ENCODE measurements at places on chromosomes 13 and 19.

GRCh38 chr13:38399535-38399934 lies 49.9 kb downstream of the UFM1 start:
- H3K4me1 ChIP-seq, result peaks cover 6% of the 10 kb centered on the region
- no peak for DNase-seq
- no peak overlapping the region for H3K4me3 ChIP-seq
- H3K27ac ChIP-seq, result no peak overlapping the region
- H3K36me3 ChIP-seq, result no peaks in the 10 kb centered on the region
- no peaks in the 10 kb centered on the region for H3K27me3 ChIP-seq

DNA sequence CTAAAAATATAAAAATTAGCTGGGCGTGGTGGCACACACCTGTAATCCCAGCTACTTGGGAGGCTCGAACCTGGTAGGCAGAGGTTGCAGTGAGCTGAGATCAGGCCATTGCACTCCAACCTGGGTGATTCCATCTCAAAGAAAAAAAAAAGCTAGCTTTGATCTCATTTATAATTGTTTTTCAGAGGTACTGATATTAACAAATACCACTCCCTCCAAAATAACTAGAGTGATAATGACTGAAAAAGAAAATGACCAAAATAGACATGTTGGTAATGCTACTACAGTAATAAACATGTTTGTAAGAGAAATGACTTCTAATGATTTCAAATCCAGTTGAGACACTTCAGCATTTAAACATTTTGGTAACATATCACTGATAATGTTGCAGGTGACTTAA lies 13.0 kb downstream of the PDCD5 start:
- no peaks in the 10 kb centered on the region for H3K27me3 ChIP-seq
- H3K4me3 ChIP-seq, result no peak overlapping the region
- no peaks in the 10 kb centered on the region for H3K36me3 ChIP-seq
- DNase-seq, result no peak

- peak overlapping the region; percentile 70 for H3K27ac ChIP-seq
- H3K4me3 ChIP-seq, result no peak overlapping the region
- H3K36me3 ChIP-seq, result no peaks in the 10 kb centered on the region
- no peaks in the 10 kb centered on the region for H3K27me3 ChIP-seq
Observed at GRCh38 chr19:53549340-53549739, 11.4 kb downstream of the ZNF331 start.

DNA sequence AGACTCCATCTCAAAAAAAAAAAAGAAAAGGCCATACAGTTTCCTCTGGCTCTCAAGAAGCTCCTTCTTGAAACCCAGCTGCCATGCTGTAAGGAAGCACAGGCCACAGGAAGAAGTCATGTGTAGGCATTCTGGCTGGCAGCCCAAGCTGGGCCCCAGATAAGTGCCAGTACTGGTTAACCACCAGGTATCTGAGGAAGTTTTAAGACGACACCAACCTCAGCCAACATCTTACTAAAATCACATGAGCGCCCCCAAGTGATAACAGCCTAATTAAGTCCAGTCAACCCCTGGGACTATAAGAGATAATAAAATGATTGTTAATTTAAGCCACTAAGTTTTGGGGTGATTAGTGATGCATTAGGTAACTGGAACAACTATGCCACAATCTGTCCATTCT lies 27.4 kb upstream of the AKT2 start:
- no peaks in the 10 kb centered on the region for H3K27me3 ChIP-seq
- no peaks in the 10 kb centered on the region for H3K36me3 ChIP-seq
- no peak overlapping the region for H3K27ac ChIP-seq
- no peak for DNase-seq

GRCh38 chr19:46654621-46655152 lies 6.3 kb downstream of the DACT3 start:
- H3K27ac ChIP-seq, result peak overlapping the region; percentile 48

GRCh38 chr19:30543243-30543945 lies 171.2 kb downstream of the ZNF536 start:
- H3K27me3 ChIP-seq, result no peaks in the 10 kb centered on the region
- no peaks in the 10 kb centered on the region for H3K4me1 ChIP-seq
- no peaks in the 10 kb centered on the region for H3K36me3 ChIP-seq
- H3K4me3 ChIP-seq, result no peak overlapping the region
- no peak for DNase-seq
- no peak overlapping the region for H3K27ac ChIP-seq

DNA sequence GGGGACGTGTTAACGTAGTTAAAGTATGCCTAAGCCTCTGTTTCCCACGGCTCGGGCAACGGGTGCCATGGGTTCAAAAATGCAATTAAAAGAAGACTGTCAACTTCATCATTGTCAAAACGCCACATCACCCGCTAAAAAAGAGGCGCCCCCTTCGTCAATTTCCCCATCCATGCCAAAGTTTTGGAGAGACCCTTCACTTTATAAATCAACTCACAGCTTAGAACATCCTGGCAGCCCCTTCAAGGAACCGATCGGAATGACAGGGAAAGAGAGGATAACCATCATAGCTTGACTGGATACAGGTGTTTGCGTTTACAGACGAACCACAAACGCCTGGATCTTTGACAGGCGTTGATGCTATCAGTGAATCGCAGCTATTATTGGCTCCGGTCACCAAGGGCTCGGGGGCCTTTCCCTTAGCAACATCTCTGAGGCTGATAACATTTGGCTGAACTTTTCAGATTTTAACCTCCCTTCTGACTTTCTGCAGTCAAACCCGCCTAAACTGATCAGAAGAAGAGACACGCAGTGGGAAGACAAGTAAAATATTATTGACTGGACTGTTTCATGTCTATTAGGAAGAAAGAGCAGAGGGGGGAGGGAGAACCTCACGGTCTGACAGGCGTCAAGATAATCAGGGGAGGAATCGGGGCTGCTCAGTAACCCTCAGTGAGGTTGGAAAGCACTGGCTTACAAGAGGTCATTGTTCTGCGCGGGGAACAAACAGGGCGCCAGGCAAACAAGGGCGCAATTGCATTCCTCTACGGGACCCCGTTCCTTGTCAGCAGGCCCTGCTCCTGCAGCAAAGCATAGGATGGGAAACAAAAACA lies 322.5 kb upstream of the ZNF507 start:
- no peaks in the 10 kb centered on the region for H3K36me3 ChIP-seq
- H3K27ac ChIP-seq, result no peak overlapping the region
- peaks cover 14% of the 10 kb centered on the region for H3K4me1 ChIP-seq
- no peak overlapping the region for H3K4me3 ChIP-seq

DNA sequence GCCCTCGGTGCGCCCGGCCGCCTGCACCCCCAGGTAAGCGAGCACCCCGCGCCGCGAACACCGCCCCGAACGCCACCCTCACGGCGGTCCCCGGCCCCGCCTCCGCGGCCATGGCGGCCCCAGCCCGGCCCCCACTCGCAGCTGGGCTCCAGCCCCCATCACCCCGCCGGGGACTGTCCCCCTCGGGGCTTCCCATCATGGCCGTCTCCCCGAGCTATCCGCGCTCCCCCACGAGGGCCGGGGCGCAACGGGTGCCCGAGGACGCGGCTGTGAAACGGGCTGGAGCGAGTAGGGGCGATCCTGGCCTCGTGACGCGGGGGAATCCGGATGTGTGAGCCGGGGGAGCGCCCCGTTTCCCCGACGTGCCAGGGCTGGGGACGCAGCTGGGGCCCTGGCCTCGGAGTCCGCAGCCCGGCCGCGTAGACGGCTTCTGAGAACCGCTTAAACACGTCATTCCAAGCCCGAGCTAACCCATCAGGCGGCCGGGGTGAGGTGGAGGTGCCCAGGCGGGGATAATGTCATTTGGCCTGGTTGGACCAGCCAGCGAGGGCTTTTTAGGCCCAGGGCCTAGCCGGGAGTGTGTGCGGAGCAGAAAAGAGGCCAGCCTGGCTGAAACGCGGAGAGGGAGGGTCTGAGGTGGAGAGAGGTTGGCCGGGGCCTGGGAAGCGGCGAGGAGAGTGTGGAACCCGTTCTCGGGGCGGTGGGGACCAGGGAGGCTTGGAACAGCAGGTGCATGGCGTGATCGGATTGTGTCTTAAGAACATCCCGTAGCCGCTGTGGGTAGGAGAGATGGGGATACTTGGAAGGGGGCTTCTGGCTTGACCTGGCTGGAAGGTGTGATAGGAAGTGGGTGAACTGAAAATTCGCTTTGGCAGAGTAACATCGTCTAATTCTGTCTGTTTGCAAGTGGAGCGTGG lies 550 bp downstream of the CERS4 start:
- peak; percentile 69 for DNase-seq
- H3K36me3 ChIP-seq, result no peaks in the 10 kb centered on the region
- H3K27ac ChIP-seq, result peak overlapping the region; percentile 97
- H3K4me3 ChIP-seq, result peak overlapping the region; percentile 89
- no peaks in the 10 kb centered on the region for H3K27me3 ChIP-seq

DNA sequence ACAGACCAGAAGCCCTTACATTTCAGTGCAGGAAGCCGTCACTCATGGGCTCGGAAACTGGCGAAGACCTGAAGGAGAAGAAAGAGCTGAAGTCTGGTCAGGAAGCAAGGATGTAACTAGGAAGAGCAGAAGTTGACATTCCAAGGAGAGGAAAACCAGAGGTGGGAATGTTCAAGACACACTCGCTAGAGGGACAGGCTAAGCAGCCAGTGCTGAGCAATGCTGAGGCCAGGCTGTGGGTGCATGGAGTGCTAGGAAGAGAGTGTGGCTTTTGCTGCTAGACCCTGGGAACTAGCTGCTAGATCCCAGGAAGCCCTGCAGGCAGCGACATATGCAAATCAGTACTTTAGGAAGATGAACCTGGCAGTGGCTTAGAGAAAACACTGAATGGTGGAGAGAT lies 12.1 kb upstream of the URAD start:
- no peaks in the 10 kb centered on the region for H3K4me1 ChIP-seq
- no peaks in the 10 kb centered on the region for H3K27me3 ChIP-seq
- H3K36me3 ChIP-seq, result no peaks in the 10 kb centered on the region
- DNase-seq, result no peak
- H3K4me3 ChIP-seq, result no peak overlapping the region

DNA sequence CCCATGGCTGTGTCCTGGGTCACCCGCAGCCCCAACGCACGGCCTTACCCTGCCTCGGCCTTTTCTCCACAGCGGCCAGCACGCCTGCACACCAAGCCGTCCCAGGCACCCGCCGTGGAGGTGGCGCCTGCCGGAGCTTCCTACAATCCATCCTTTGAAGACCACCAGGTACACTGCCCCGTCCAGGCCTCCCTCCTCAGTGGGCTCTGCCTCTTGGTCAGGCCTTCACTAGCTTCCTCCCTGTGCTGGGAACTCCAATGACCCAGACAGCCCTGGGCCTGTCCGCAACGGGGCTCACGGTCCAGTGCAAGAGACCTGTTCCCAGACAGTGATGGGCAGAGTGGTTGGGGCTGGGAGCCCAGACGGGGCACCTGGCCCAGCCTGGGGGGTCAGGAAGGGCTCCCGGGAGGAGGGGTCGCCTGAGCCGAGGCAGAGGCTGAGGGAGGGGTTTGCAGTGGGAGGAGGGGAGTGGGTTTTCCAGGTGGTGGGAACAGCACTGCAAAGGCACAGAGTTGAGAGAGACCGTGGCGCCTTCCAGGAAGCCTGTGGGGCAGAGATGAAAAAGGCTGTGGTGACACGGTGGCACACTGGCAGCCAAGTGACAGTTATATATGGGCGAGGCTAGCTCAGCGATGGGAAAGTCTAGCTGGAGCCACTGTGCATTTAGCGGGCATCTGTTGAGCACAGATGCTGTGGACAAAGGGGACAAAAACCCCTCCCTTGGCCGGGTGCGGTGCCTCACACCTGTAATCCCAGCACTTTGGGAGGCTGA lies 7.3 kb downstream of the NOP53 start:
- H3K27me3 ChIP-seq, result no peaks in the 10 kb centered on the region
- H3K4me1 ChIP-seq, result peaks cover 3% of the 10 kb centered on the region
- no peaks in the 10 kb centered on the region for H3K36me3 ChIP-seq
- no peak for DNase-seq
- no peak overlapping the region for H3K4me3 ChIP-seq
- H3K27ac ChIP-seq, result no peak overlapping the region

DNA sequence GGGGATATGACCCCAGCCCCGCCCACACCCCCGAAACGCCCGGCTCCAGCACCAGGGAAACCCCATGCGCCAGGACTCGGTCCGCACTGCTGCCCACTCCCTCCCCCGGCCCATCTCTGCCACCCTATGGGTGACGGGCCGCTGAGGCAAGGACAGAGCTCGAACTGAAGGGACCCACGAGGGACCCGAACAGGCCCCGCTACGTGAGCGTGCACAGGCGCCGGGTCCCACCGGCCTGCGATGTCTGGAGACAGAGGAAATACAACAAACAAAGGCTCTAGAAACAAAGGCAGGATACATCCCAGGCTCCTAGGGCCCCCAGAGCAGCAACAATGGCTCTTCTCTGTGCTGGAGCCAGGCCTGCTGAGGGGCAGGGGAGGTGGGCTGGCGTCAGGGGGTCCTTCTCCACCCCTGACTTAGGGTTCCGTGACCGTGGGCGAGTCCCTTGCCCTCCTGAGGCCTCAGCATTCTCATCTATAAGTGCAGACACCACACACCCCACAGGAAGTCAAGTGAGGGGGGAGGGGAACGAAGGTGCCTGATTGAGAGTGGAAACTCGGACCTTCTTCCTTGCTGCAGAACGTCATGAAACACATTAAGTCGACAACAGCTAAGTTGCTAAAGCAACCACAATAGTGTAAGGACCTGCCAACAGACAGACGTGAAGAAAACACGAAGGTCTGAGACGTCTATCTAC lies 3.1 kb downstream of the ABHD17A start:
- no peak for DNase-seq
- no peaks in the 10 kb centered on the region for H3K36me3 ChIP-seq
- H3K4me1 ChIP-seq, result peaks cover 21% of the 10 kb centered on the region

DNA sequence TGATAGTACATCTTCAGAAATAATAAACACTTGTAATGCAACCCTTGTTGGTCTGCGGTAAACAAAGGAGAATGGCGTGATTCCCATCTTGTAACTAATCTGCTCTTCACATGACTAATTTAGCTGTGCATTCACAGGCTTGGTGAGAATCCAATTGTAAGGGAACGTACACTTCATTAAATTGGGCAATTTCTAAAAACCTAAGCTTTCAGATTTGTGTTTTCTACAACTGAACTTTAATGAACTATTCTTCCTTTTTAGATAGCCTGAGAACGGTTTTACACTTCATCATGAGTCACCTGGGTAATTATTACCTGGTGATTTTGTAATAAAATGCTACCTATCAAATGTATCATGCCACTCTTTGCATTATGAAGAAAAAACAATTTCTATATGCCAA lies 306.9 kb downstream of the KLF5 start:
- no peak overlapping the region for H3K4me3 ChIP-seq
- H3K27ac ChIP-seq, result peak overlapping the region; percentile 52
- H3K36me3 ChIP-seq, result no peaks in the 10 kb centered on the region
- no peaks in the 10 kb centered on the region for H3K27me3 ChIP-seq

- no peak overlapping the region for H3K27ac ChIP-seq
- no peaks in the 10 kb centered on the region for H3K27me3 ChIP-seq
- H3K4me1 ChIP-seq, result peaks cover 9% of the 10 kb centered on the region
- H3K4me3 ChIP-seq, result no peak overlapping the region
- no peak for DNase-seq
- H3K36me3 ChIP-seq, result no peaks in the 10 kb centered on the region
Observed at GRCh38 chr13:33167491-33167890, 118.1 kb downstream of the STARD13 start.

GRCh38 chr13:72805676-72806346 lies 23.9 kb downstream of the PIBF1 start:
- no peaks in the 10 kb centered on the region for H3K4me1 ChIP-seq
- no peaks in the 10 kb centered on the region for H3K27me3 ChIP-seq
- H3K4me3 ChIP-seq, result no peak overlapping the region
- H3K27ac ChIP-seq, result no peak overlapping the region
- no peaks in the 10 kb centered on the region for H3K36me3 ChIP-seq
